Bone marrow (tissue), 2 donors: ENCODE measurements at places on chromosomes 12 and 14.

- DNase-seq = no peak
Observed at GRCh38 chr14:61460718-61461611, 139.6 kb downstream of the PRKCH start.

DNA sequence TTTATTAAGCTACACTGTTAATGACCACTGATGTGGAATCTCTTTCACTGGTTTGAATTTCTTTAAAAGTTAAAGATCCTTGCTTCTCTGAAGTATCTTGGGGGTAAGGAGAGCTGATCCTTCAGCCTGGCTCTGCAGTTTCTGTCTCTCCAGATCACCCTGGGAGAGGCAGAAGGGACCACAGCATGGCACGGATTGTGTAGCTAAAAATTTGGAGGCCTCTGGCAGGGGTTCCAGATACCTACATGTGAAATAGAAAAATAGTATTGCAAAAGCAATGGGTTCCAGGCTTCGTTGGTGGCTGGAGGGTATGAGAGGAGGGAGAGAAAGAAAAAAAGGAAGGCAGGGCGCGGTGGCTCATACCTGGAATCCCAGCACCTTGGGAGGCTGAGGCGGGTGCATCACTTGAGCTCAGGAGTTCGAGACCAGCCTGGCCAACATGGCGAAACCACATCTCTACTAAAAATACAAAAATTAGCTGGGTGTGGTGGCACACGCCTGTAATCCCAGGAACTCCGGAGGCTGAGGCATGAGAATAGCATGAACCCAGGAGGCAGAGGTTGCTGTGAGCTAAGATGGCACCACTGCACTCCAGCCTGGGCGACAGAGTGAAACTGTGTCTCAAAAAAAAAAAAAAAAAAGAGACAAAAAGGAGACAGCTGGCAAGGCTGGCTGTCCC lies 3.4 kb downstream of the CHST11 start:
- no peak for DNase-seq

- DNase-seq = no peak
Observed at GRCh38 chr14:89393222-89393745, 23.7 kb downstream of the FOXN3 start.

GRCh38 chr14:79645753-79646362 lies 565.4 kb downstream of the DIO2 start:
- DNase-seq = no peak

DNA sequence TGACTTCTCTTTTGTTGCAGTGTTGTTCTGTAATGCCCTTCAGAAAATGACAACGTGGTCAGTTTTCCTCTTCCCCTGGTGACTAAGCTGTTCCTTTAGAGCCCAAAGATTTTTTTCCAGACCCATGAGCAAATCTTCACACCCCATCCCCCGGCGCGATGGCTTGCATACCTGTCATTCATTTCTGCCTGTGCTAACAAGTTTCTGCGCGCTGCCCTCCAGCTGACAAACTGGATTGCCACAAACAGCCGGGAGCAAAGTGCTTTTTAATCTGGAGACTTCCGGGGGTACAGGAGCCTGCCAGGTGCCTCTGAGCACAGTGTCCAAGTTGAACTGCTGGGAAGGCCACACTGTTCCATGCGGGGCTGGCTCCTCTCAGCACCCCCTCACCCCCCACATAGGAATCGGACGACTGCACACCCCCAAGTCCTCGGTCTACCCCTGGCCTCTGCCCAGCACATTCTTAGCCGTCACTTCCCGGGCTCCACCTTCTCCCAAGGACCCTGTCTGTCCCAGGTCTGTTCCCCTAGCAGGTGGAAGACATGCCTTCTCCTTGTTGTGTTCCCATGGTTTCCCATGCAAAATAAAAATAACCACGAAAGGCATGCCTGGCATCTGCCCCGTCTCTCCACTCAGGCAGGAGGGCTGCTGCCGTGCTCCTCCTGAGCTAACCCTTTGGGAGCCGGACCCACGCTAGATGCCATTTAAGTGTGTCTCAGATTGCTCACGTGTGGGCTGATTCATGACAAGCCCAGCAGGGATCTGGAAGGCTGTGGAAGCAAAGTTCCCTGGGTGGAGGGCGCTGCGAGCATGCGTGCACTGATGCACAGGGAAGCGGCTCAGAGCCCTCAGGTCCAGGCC lies 14.1 kb downstream of the RILPL1 start:
- no peak for DNase-seq

DNA sequence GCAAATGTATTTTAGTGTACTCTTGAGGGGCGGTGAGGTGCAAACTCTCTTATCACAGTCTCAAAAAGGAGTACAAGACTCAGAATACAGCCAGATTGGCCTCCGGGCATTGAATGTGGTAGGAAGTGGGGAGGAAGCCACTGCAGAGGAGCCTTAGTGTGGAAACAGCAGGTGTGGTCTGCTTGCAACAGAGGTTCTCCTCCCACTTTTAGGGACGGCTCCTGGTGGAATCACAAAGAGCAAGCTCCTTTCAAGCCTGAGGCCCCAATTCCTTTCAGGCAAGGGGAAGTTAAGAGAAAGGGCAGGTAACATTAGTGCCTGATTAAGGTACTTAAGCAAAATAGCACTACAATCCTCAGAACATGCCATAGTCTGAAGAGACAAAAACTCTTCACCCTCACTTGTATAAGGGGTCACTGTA lies 23.7 kb upstream of the SLC2A3 start:
- peak; percentile 2 for DNase-seq

- DNase-seq = no peak
Observed at GRCh38 chr14:91284791-91285548, 40.5 kb upstream of the GPR68 start.

- DNase-seq = no peak
Observed at GRCh38 chr12:40827683-40828592, 135.7 kb downstream of the CNTN1 start.

DNA sequence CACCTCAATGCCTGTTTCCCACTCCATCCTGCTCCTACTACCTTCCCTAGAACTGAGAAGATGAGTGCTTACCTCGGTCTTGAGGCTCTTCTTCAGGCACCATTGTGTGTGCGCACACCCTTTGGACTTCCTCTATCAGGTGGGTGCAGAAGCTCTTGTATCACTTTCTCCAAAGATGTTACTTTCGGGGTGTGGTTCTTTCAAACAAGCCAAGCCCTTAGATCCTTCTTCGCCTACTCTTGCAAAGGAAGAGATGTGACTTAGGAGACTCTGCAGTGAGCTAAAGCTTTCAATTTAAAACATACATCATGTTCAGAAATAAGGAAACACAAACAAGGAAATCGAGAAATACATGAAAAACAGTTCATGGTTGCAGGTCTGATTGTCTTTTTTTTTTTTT lies at the start of gene CLEC4C:
CLEC4C (minus strand) TSS at position 130 of the 400 bp plus-strand sequence; CDS start at position 103, 27 bp downstream.
- no peak for DNase-seq

DNA sequence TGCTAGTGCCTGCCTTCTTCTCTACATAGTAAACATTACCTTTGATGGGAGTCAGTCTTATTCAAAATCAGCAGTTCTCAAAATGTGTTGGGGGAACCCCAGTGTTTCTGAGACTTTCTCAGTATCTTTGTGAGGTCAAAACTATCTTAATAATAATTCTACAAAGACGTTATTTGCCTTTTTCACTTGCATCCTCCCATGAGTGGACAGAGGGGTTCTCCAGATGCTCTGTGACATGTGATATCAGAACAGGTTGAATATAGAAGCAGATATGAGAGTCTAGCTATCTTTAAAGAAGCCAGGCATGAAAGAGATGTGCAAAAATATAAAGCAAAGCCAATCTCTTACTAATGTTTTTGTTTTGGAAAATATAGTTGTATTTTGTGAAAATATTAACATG lies 144.7 kb downstream of the KTN1 start:
- DNase-seq = no peak

- no peak for DNase-seq
Observed at GRCh38 chr12:116453631-116454030, 105.5 kb upstream of the MAP1LC3B2 start.

DNA sequence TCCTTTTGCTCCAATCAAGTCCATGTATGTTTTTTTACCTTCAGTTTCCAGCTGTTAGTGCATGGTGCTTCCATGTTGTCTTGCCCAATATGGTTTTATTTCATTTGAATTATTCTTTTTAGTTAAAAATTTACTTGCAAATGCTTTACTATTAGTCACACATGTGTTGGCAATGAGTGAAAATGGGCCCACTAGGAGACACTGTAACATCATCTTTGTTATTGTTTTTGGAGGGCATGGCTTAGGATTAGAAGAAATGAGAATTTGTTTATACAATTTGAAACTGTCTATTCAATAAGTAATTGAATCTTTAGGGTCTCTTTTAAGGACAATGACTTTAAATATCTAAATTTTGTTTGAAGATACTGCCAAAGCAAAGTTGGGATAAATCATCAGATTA lies 133.7 kb downstream of the BRMS1L start:
- DNase-seq = no peak

GRCh38 chr12:106170285-106170684 lies 31.5 kb upstream of the NUAK1 start:
- DNase-seq = no peak

GRCh38 chr12:92898755-92899154 lies 30.3 kb downstream of the EEA1 start:
- DNase-seq = no peak

DNA sequence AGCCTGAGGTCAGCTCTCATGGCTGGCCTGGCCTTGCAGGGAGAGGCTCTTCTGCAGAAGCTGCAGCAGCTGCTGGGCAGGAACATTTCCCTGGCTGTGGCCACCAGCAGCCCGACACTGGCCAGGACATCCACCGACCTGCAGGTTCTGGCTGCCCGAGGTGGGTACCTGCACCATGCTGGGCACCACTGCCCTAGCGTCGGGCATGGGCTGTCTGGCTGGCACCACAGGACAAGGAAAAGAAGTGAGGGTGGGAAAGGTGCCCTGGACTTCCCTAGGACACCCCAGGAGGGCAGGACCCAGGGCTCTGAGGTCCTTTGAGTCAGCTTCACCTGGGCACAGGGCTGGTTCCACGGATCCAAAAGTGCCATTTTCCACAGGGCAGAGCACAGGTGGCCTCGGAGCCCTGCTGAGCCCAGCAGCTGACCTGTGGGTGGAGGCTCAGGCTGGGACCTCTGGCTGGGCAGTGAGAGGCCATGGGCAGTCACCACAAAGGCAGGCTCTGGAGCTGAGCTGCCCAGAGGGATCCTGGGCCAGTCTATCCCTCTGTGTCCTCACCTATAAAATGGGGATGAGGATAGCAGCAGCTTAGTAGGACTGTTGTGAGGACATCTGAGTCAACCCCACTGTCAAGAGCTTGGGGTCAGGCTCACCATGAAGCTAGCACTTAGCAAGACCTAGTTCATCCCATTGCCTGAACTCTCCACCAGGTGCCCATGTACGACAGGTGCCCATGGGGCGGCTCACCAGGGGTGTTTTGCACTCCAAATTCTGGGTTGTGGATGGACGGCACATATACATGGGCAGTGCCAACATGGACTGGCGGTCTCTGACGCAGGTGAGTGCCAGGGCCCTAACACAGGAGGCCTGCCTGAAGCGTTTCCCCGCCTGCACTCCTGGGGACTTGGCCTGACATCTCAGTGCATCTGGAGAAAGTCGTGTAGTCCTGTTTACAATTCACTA lies 4.9 kb downstream of the PLD4 start:
- no peak for DNase-seq

DNA sequence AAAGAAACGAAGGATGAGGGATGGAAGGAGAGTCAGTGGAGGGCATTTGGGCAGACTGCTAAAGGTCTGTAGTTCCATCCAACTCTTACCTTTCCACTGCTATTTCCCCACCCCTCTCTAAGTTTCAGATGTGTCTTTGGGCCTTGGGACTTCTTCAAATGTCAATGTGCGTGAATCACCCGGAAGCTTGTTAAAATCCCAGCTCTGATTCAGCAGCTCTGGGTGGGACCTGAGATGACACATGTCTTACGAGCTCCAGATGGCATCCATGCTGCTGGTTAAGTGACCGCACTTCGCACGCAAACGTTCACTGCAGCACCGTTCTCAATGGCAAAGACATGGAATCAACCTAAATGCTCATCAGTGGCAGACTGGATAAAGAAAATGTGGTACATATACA lies 309.9 kb downstream of the VRK1 start:
- DNase-seq = no peak

DNA sequence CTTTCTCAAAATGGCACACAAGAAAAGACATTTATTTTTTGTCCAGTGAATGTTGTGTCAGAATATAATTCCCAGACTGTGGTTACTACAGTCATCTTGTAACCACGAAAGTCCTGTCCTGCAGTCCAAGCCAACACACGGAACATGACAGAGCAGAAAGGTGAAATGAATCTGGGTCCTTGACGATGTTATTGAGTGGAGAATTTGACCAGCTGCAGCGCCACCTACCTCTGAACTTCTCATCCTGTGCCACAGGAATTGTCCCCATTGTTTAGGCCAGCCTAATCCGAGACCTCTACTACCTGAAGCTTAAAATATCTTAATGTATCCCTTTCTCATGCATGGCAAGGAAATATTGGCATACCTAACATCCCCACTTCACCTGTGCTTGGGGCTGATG lies 64.1 kb upstream of the OTX2 start:
- no peak for DNase-seq

- DNase-seq = no peak
Observed at GRCh38 chr12:113758165-113758924, 207.8 kb downstream of the RBM19 start.

GRCh38 chr12:537772-538171 lies 78.0 kb downstream of the B4GALNT3 start:
- DNase-seq = no peak

DNA sequence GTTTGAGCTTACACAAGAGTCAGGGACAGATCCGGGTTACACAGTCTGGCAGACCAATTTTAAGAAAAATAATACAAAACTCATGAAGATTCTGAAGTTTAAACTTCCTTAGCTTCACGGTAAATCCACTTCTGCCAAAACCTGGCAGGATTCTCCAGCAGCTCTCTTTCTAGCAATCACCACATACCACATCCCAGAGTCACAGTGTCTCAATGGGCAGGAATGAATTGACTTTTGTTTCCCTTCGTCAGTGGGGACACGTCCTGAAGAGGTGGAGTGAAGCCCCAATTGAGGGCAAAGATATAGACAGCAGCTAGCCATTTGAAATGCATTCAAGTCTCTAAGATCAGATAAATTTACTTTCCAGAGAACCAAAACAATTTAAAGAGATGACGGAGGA lies 117.1 kb upstream of the ARHGAP5 start:
- DNase-seq = no peak

GRCh38 chr14:64880221-64881121 lies 764 bp upstream of the SPTB start:
- DNase-seq = no peak

DNA sequence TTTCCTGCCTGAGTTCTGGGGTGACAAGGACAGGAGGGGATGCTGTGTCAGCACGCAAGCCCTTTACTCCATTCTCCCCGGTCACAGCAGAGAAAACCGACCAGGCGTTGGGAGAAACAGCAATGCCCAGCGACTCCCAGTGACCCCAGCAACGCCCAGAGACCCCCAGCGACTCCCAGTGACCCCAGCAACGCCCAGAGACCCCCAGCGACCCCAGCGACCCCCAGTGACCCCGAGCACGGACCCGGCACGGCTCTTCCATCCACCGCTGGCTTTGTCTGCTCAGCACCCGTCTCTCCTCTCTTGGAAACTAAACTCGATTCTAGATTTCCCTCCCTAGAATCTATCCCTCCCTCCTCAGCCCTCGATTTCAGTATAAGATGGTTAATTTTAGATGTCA lies 38.5 kb upstream of the GALNT9 start:
- DNase-seq = no peak

- DNase-seq = no peak
Observed at GRCh38 chr12:64931981-64932380, 107.5 kb downstream of the TBC1D30 start.
